ENCODE measurements at places on chromosomes 6 and 20. TPM values are rescaled to one million over a fixed set of nuclear protein-coding genes. Genes with fewer than 3 reads are reported as not detected.

KIF3B gene
- total RNA-seq: 67.8 TPM

ZSCAN26 gene
- 6.6 TPM for total RNA-seq

FUT9 gene
- not detected for total RNA-seq

HLA-DRB5 gene
- not detected for total RNA-seq

OPRM1 gene
- not detected for total RNA-seq

CFAP61 gene
- 0.28 TPM for total RNA-seq

TBX18 gene
- total RNA-seq: 10.1 TPM

SLC13A3 gene
- 0.31 TPM for total RNA-seq

PDYN gene
- total RNA-seq: not detected

OR2J1 gene
- not detected for total RNA-seq

FRMD1 gene
- total RNA-seq: 0.15 TPM

TAB2 gene
- 47.2 TPM for total RNA-seq

HCRTR2 gene
- total RNA-seq: not detected
